ENCODE measurements at places on chromosomes 3 and 15. TPM values are rescaled to one million over a fixed set of nuclear protein-coding genes. Genes with fewer than 3 reads are reported as not detected.

The TM6SF1 gene
- total RNA-seq = 2.4 TPM

The GANC gene
- total RNA-seq = 24.2 TPM

The ROBO2 gene
- total RNA-seq = under 0.01 TPM

The ITIH1 gene
- under 0.01 TPM for total RNA-seq

The A4GNT gene
- total RNA-seq = not detected

The SLC6A1 gene
- under 0.01 TPM for total RNA-seq

The PSMD6 gene
- total RNA-seq = 63.0 TPM

The CYP1A1 gene
- total RNA-seq = 0.27 TPM

The HIGD2B gene
- total RNA-seq = under 0.01 TPM
